ENCODE measurements at places on chromosomes 1 and 21.

GRCh38 chr1:111015222-111015621 lies 51.5 kb upstream of the LRIF1 start:
- DNase-seq: no peak

DNA sequence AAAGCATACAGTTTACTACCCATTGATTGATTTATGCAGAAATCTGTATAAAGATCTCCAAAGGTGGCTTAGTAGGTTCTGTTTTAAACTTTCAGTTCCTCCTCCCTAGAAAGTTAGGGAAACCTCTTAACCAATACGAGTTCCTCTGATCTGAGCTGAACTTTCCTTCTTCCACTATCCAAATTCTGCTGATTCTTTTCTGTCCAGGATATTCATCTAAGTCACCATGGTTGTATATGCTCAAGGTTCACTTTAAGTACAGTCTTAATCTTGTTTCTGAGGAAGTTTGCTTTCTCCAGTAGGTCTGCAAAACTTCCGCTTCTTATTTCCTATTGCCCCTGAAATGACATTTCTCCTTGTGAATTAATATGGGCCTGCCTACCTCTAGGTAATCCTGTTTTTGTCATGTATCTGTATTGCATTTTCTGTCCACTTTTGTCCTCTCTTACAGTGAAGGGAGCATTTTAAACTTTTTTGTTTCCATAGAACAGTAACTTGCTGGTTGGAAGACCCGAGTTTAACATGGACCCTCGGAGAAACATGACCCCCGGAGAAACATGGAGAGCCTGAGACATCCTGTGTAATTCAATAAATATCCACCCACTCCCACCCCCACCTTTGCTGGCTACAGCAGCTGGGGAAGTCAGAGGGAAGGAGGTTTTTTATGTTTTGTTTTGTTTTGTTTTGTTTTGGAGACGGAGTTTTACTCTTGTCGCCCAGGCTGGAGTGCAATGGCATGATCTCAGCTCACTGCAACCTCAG lies 16.7 kb upstream of the TUT4 start:
- DNase-seq: no peak

- no peak for DNase-seq
Observed at GRCh38 chr1:10216090-10216749, 5.8 kb downstream of the KIF1B start.

DNA sequence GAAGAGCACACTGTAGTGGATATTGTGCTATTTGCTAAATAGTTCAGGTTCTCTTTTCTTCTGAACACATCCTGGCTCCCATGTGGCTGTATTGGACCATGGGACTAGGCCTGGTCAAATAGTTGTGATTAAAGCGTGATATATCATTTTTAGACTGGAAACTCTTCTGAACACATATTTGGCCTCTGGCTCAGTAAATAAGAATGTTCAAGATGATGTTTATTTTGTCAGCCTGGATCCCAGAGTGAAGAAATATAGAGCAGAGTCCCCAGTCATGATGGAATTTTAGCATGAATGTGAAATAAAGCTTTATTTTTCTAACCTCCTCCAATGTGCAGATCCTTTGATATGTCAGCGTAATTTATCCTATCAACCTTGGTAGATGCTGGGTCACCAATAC lies 542.6 kb downstream of the ADGRL2 start:
- DNase-seq: no peak

- no peak for DNase-seq
Observed at GRCh38 chr1:214551436-214552173, at the start of gene PTPN14. Gene PTPN14, minus strand, starts transcription at chr1:214551602. Its CDS starts 86,799 bp downstream, at chr1:214464803.

DNA sequence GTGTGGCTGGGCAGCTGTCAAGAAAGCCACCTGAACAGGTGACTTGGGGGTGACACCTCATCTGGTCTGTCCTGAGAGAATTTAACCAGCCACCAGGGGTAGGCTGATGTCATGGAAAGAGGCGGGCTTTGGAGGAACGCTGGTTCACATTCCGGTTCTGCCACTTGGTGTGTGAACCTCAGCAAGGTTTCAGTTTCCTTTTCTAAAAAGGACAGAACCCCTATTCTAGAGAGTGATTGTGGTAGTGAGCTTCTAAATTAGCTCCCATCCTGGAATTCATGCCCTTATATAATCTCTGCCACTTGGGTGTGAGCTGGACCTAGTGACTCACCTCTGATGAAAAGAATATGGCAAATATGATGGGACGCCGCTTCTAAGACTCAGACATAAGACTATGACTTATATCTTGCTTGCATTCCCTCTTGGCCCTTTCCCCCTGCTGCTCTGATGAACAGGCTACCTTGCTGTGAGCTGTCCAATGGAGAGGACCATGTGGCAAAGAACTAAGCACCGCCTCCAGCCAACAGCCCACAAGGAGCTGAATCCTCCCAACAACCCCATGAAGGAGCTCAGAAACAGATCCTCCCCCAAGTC lies 332.1 kb downstream of the RRAGC start:
- no peak for DNase-seq

DNA sequence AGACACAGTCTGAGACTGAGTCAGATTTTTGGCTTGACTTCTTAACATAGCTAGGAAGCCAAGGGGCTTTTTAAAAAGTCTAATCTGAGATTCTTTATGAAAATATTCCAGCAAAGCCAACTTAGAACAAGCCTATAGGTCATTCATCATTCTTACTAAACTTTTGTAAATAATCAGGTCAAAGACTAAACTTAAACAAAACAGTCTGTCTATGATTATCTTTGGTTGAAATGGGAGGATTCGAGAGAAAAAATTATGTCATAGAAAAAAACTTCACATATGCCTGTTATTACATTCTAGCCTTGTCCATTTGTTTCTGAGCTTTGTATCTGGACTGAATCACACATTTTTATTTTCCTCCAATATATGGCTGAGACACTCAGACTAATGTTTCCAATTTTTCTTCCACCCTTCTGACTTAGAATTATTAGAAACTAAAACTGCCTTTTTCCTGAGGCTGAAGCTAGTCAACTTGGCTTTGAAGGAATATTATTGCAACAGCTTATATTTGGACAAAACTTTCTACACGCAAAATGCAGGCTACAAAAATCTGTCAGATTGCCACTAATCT lies 83.3 kb downstream of the ETS2 start:
- DNase-seq: no peak

DNA sequence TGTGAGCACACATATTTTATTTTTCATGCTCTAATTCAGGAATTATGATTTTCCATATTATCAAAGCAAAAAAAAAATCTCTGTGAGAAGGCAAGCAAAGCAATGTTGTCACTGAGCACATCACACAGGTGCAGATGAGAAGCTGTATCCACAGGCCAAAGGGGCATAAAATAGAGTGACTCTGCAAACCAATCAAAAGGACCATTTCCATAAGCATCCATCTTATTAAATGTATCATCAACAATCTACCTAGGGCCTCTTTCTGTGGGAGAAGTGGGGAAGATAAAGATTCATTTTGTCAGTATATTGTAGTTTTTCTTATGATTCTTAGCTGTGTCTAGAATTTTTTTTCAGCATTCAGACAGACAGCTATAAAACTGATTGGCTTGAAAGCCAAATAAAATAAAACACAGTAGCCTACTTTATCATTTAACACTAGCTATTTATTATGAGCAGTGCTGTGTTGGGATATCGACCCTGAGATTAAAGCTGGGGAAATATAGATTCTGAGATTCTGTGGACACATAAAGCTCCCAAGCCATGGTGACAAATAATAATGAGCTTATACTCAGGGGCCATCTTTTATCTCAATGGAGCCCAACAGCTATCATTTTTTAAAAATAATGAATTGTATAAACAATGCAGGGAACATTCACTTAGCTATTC lies 90.3 kb downstream of the LPAR3 start:
- DNase-seq: no peak

DNA sequence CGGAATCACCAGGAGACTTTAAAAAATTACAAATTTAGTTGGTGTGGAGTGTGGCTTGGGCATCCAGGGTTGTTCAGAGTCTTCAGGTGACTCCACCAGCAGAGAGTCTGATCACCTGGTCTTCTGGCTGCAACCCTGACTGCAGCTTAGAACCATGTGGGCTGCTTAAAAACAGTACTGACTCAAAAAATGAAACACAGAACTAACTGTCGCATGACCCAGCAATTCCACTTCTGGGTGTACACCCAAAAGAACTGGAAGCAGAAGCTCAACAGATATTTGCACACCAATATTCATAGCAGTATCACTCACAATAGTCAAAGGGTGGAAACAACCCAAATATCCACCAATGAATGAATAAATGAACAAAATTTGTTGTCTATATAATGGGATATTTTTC lies 17.3 kb downstream of the TLR5 start:
- no peak for DNase-seq

DNA sequence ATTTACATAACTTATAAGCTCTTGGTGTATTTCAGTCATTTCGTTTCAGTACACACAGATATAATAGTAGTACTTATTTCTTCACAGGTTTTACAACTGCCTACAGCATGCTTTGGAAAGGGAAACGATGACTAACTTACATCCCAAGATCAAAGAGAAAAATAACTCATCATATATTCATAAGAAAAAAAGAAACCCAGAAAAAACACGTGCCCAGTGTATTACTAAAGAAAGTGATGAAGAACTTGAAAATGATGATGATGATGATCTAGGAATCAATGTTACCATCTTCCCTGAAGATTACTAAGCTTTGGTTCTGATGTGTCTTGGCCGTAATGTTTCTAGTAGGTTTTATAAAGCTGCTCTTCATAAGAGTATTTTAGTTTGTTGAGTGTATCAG lies 30.9 kb downstream of the TYW3 start:
- DNase-seq: no peak

GRCh38 chr1:160731990-160732389 lies 7.1 kb upstream of the SLAMF7 start:
- no peak for DNase-seq

DNA sequence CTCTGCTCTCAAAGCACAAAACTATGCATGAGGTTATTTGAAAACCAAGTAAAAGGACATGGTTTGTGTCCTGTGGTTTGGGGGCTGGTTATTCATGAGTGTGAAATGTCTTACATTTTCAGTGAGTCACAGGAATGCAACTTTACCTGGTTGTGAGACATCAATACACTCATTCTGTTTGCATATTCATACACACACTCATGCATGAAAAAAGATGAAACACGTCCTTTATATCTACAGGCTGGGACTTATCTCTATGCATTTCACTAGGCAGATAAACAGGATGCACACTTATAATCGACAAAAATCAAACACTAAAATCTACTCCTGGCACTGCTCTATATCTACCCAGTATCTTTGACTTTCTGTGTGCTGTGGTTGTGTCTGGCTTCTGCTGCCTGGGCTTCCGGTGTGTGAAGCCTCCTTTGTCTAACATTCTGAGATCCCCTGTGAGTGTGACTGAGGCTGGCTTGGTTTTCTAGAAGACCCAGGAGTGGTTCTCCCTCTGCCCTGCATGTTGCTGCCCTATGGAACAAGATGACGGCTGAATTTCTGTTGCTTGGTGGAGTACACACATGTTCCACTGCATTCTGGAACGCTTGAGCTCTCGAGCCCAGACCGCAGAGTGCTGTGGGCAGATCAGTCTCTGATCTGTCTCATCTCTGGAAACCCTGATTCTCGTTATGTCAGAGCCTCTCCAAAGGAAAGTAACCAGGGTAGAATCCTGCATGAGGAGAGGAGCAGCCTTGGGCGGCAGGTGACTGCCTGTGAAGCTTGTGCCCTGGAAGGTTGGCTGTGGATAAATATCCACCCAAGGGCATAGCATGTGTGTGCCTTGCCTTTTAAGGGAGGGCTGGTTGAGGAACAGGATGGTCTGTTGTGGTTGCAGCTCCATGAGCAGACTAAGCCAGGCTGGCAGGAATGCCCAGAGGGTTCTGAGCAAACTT lies 19.7 kb upstream of the FASLG start:
- DNase-seq: peak; percentile 40

DNA sequence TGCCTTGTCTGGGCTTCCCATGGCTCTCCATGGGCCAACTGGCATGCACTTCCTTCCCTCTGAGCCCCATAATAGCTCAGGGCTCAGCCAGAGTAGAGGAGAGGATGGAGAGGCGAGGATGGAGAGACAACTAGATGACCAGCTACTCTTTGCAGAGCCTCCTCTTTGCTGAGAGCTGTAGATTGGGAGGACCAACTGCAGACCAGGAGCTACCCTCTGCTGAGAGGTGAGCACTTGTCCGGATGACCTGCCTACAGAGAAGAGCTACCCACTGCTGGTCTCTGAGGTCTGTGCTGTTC lies 58.0 kb upstream of the ETV3 start:
- no peak for DNase-seq

DNA sequence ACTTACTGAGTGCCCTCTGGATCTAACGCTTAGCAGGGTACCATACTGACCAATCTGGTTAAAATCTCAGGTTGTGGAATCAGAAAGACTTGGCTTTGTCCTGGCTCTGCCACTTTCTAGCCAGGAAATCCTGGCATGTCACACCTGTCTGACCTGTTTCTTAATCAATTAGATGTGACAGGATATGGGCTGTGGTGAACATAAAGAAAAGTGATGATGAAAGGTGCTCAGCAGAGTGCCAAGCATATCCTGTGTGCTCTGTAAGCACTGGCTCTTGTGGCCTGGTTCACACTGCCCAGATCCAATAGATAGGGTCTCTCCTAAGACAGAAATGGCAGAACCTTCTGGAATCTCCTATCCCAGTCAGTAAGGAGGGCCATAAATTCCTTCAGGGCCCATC lies 53.9 kb downstream of the PHC2 start:
- DNase-seq: no peak

DNA sequence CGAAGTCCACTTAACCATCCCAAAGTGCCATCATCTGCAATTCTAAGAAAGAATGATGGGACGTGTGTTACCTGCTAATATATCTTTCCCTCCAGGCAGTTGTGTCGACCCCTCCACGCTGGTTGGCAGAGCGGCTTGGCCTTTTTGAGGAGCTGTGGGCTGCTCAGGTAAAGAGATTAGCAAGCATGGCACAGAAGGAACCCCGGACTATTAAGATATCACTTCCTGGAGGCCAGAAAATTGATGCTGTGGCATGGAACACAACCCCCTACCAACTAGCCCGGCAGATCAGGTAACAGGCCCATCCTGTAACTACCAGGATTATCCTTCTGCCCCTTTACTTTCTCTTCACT lies 520 bp downstream of the TARS2 start:
- no peak for DNase-seq

GRCh38 chr1:6334261-6334993 lies 59.1 kb downstream of the ACOT7 start:
- DNase-seq: no peak

DNA sequence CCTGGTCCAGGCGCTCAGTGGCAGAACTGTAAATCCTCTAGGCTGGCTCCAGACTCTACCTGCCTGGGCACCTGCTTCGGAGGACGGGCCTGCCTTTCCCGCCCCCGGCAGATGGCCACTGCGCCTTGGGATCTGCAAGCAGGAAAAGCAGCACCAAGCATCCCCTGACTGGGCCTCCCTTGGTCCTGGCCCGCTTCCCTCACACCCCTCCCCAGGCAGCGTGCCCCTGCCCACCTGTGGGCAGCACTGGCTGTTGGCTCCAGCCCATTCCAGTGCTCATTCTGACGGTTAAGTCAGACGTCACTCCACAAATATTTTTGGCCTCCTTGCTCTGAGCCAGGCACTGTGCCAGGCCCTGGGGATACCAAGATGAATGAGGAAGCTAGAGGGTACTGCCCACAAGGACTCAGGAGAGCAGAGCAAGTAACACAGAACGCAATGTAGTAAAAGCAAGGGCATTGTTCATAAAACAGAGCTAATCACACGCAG lies 22.0 kb upstream of the BLACAT1 start:
- no peak for DNase-seq
